ENCODE measurements at places on chromosomes 4 and X.

DNA sequence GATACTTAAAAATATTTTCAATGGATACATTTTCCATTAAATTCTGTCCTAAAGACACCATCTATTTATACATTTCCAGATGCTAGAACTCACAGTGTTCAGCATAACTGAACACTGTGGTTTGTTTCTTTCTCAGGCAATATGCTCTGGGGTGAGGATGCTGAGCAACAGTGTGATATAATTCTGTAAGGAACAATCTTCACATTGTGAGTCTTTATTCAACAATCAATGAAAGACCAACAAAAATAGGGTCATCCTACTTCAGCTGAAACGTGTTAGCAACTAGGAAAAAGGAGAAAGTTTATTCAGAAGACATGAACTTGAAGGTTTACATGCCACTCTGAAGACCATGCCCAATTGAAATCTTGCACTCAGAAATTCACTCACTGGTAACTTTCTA, 284.8 kb downstream of the UNC5C start:
- no peak for DNase-seq

DNA sequence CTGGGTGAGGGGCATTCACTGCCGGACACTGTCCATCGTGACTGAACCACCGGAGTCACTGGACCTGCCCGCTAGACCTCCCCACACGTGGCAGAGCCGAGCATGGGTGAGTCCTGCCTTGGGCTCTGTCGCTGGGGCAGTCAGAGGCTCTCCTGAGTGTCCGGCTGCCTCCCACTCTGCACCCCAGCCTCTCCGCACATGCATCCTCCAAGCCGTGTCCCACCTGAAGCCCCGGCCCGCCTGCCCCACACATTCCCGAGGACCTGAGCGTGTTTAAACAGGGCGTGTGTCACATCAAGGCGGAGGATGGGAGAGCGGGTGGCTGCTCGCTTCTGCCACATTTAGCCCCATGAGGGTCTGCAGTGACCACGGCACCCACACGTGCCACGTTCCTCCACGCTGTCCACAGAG, 4.7 kb downstream of the CPLX1 start:
- no peak for DNase-seq

- no peak for DNase-seq
Observed at GRCh38 chr4:12053556-12053955, 624.9 kb upstream of the HS3ST1 start.

DNA sequence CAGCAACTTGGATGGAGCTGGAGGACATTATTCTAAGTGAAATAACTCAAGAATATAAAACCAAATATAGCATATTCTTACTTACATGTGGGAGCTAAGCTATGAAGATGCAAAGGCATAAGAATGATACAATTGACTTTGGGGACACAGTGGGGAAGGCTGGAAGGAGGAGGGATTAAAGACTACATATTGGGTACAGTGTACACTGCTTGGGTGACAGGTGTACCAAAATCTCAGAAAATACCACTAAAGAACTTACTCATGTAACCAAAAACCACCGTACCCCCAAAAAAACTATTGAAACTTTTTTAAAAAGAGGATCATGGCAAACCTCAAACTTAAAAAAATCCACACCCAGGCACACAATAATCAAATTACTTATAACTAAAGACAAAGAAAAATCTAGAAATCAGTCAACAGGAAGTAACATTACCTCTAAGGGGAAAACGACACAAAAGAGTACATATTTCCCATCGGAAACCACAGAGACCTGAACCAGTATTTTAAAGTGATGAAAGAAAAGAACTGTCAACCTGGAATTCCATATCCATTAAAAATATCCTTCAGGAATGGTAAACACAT, 241.8 kb downstream of the PRDM5 start:
- DNase-seq, result no peak

DNA sequence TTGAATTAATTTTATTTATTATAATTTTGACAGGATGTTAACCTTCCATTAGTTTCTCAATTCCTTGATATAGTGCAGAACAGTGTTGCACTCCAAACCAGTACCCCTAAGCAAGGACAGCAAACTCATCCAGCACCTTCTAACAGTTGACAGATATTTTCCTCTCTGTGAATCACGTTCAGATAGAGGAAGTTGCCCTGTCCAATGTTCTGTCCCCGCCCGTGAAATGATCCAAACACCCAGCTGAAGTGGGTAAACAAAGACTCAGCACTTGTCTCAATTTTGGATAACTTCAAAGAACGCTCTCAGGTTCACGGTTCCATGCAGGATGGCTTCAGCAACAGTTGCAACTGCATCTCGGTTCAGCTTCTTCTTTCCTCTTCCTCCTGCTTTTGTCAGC, 1240.0 kb upstream of the ADGRL3 start:
- DNase-seq, result no peak

- DNase-seq, result peak; percentile 17
Observed at GRCh38 chr4:2402048-2402842, 16.2 kb downstream of the ZFYVE28 start.

- DNase-seq, result no peak
Observed at GRCh38 chr4:184427687-184428086, 46.7 kb downstream of the IRF2 start.

GRCh38 chr4:122665161-122665929, 44.5 kb upstream of the IL21 start:
- DNase-seq, result no peak

GRCh38 chr4:6730603-6731317, 14.8 kb downstream of the BLOC1S4 start:
- no peak for DNase-seq

DNA sequence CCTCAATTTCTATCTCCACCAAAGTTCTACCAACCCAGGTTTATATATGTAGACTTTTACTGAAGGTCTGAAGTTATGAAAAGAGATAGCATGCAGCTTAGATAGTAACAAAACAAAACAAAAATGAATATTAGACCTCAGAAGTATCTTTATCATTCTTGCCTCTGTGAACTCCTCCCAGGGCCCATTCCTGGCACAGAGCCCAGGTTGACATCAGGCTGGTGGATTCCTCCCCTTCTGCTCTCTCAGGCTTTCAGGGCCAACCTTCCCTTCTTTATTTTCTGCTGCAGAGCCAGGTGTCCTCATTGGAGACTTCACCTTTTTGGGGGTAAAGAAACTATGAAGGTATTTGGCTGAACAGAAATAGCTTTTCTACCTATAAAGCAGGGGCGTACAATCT, 112.8 kb upstream of the PITX2 start:
- DNase-seq, result no peak

DNA sequence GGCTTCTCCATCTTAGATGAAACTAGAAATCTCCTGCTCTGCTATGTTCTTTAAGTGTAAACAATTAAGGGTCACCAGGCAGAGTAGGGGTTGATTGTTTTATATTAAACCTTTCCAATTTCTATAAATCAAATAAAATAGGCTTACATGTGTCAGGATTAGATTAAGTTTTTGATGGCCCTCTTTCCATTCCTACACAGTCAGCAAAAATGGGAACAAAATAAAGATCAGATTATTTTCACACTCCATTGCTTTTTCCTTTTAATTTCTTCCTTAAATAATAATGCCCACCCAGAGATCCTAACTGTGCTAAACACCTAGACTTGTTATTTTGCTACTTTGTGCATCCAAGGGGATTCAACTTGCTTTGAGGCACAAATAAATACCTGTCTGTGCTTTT, 381.4 kb upstream of the MAGEB16 start:
- DNase-seq, result no peak

GRCh38 chrX:110180928-110181310, 137.0 kb downstream of the AMMECR1 start:
- no peak for DNase-seq

DNA sequence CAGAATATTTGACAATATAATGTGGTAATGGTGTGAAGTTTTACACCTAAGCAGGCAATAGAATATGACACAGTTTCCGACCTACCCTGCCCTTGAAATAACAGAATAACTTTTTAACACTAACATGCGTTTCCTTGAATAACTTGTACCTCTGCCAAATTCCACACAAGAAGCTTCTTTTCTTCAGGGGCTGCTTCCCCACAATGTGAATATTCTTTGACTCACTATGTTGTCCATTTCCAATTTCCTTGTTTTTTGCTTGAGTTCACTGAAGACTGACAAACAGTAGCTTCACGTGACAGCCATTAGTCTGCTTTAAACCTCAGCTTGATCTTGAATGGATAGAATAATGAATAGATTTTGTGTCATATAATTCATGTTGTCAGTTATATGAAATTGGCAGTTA, 14.3 kb downstream of the SHROOM3 start:
- DNase-seq, result no peak

GRCh38 chr4:36388710-36389109, 107.3 kb downstream of the DTHD1 start:
- no peak for DNase-seq

GRCh38 chr4:34105311-34105710, 2139.0 kb downstream of the ARAP2 start:
- no peak for DNase-seq

DNA sequence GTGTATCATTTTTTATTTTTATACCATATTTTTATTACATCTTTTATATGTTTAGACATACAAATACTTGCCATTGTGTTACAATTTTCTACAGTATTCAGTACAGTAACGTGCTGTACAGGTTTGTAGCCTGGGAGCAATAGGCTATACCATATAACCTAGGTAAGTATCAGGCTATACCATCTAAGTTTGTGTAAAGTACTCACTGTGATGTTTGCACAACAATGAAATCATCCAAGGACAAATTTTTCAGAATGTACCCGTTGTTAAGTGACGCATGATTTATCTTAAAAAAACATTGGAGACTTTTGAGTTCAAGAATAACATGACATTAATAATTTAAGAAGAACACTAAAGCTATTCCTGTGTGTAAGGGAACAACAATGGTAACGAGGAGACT, 96.0 kb upstream of the LEF1 start:
- DNase-seq, result no peak

DNA sequence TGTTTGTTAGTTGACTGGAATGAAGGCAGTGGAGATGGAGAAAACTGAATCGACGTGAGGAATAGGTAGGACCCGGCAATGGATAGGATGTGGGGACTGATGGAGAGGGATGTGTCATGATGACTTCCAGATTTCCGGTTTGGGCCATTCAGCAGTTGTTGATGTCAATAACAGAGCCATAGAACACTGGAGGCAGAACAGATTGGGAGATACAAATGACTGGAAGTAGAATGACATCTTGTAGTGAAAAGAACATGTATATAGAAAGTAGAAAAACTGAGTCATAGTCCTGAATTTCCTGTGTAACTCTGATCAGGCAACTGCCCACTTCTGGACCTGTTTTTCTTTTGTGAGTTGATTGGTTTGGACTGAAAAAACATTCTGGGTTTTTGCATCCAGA, 24.5 kb downstream of the CETN2 start:
- no peak for DNase-seq

- DNase-seq, result no peak
Observed at GRCh38 chr4:17807446-17807845, 3.1 kb downstream of the DCAF16 start.

- no peak for DNase-seq
Observed at GRCh38 chrX:102835504-102836146, 101.4 kb upstream of the RAB40AL start.

DNA sequence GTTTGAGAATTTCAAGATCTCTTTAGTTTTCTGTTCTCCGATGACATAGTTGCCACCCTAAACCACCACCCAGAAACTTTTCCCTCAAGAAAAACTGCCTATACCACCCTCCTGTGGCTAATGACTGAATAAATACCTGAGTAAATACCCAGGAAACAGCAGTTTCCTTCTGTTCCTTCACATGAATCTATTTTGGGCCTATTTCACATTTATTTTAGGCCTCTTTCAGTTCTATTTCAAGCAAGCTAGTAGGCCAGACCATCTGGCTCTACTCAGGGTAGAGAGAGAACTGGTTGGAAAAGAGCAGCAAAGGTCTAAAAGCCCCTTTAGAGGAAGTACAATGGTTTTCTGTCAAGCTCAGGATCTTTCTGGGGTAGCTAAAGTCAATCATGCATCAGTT, 23.4 kb downstream of the ARHGEF9 start:
- no peak for DNase-seq

- no peak for DNase-seq
Observed at GRCh38 chr4:138672393-138672976, 343.1 kb upstream of the NOCT start.

- DNase-seq, result no peak
Observed at GRCh38 chr4:34850421-34850820, 1393.9 kb downstream of the ARAP2 start.

DNA sequence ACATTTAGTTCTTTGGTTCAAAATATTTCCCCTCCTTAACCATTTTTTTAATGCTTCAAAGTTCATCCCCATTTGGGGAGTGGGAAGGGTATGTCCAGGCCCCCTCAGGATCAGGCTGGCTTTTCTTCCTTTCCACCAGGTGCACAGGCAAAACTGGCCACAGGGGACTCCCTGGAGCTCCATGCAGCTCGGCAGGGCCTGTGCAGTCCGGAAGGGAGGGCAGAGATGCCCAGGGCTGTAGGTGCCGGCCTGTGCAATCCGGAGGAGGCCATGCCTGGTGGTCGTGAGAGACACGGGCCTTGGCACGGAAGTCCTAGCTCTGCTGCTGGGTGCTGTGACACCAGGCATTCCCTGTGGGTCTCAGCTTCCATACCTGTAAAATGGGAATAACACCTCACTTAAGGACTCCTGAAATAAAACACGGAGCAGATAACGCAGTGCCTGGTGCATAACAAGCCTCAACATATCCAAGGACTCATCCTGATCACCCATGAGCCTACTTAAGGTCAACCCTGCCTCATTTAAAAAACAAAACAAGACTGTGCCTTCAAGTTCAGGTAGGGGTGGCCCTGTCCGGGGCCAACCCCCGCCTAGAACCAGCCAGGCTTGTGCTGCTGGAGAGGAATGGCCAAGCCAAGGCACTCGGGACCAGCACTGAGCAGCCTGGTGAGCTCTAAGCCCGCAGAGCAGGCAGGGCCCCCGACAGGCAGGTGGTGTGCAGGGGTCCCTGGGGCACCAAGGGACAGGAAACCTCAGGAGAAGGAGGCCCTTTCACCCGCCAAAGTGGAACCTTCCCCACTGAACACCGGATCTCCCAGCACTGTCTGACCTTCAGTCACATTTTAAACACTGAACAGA, 21.2 kb upstream of the CYP4V2 start:
- DNase-seq, result no peak

- DNase-seq, result no peak
Observed at GRCh38 chr4:3660086-3660927, 105.9 kb upstream of the ADRA2C start.

- no peak for DNase-seq
Observed at GRCh38 chr4:110020139-110020538, 107.5 kb downstream of the EGF start.

- DNase-seq, result no peak
Observed at GRCh38 chr4:25811841-25812240, 50.9 kb downstream of the SEL1L3 start.

DNA sequence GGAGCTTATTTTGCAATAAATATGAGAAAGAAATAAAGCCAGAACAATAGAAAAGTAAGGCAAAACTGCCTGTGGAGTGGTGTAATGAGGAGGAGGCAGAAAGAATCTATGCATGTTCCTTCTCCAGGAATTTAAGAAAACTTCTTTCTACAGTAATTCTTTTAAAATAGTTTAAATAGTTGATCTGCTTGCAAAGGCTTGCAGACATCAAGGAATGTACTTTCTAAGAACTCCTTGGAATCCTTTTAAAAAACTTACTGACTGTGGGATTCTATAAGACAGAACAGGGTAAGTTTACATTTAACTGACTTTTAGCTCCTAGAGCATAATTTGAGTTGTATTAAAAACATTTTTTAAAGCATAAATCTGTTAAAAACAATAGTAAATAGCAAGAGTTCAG, 63.2 kb upstream of the ALB start:
- DNase-seq, result no peak

Measured in stimulated activated CD4-positive, alpha-beta T cell treated with anti-CD3 and anti-CD28 coated beads, Interleukin-1b, Interleukin-23, amount 100 ng/mL, for 4 hours (primary cell).